Amniotic stem cell (primary cell): ENCODE measurements at places on chromosomes 7 and 10.

GRCh38 chr7:34135924-34136323 lies 230.6 kb downstream of the BMPER start:
- DNase-seq = no peak

- no peak for DNase-seq
Measured at GRCh38 chr10:49617121-49618020, 3.5 kb downstream of the CHAT start.

GRCh38 chr7:21497072-21497471 lies 45.8 kb upstream of the DNAH11 start:
- no peak for DNase-seq

DNA sequence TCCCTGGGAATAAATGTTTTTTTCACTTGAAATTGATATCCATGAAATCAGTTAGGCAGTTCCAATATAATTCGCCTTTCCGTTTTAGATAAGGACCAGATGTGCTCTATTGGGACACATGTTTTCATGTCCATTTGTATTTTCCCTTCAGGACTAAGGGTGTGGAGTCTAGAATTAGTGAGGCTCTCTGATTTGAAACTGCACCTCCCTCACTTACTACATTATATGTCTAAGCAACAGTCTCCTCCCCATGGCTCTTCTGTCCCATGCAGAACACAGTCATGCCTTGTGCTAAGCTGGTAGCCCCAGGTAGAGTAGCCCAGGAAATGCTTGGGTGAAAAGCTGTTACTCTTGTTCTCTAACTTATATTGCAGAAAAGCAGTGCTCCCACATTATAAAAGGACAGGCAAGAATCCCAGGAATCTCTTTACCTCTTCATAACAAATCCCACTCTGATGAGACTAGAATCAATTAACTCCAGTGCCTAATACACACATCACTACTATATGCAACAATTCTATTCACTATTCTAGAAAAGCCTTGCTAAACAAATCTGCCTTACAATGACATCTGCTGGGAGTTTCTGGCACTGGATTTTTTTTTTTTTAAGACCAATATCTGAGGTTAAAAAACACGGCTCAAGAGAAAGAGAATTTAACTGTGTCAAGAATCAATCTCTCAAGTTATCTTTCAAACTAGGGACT lies 293.9 kb downstream of the SNX13 start:
- DNase-seq = no peak

GRCh38 chr7:1924258-1924817 lies 254.3 kb downstream of the ELFN1 start:
- DNase-seq = no peak

DNA sequence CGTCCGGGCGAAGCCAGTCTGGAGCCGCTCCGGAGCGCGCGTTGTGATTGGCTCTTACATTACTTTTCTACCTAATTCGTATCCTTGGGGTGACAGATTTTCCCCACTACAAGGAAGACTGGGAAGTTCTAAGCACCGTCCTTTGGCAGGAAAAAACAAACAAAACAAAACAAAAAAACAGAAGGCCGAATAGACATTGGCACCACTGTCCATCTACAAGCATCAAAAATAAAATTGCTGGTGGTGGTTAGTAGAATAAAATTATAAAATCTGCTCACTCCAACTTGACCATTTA lies 651 bp upstream of the SKAP2 start:
- DNase-seq = no peak

GRCh38 chr10:47165168-47165710 lies 134.8 kb upstream of the GDF10 start:
- DNase-seq = no peak

- DNase-seq = peak; percentile 23
Measured at GRCh38 chr10:90319188-90319914, 538.5 kb downstream of the HTR7 start.
